NCI-H1694 (cell line): ENCODE measurements at places on chromosomes 5 and 9.

DNA sequence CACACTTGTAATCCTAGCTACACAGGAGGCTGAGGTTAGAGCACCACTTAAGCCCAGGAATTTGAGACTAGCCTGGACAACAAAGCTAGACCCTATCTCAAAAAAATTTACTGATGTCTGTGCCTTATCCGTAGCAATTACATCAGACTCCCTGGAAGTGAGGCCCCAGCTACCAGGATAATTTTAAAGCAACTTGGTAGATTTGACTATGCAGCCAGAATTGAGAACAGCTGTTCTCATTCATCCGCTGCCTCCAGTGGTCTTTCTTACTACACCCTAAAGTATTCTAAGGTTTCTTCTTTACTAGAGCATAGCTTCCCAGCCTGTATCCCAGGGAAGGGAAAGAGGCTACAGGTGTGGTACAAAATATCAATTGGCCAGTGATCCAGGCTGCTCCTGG lies 20.4 kb upstream of the C9orf152 start:
- no peak for DNase-seq

- DNase-seq, result no peak
Measured at GRCh38 chr5:150230842-150231241, 41.0 kb downstream of the SLC6A7 start.

DNA sequence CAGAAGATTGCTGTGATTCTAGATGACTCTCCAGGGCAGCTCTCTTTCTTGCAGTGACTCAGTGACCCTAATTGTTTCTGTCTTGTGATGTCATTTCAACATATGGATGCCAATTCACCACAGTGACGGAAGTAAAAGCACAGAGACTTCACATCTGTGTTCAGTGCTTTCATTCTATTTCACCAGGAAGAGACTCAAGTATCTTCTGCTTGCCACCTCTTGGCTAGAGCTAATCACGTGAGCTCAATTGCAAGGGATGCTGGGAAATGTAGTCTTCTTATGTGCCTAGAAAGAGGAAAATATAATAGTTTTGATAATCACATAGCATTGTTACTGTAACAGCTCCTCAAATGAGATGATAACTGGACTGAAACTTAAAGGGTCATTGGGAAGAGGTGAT lies 453.3 kb upstream of the KLF4 start:
- DNase-seq, result no peak

- DNase-seq, result no peak
Measured at GRCh38 chr5:166369807-166370206, 1921.6 kb upstream of the WWC1 start.
